Stimulated activated CD8-positive, alpha-beta memory T cell treated with anti-CD3 and anti-CD28 coated beads, Interleukin-7, amount 100 ng/mL, for 4 hours (primary cell): ENCODE measurements at places on chromosomes 2 and 18.

DNA sequence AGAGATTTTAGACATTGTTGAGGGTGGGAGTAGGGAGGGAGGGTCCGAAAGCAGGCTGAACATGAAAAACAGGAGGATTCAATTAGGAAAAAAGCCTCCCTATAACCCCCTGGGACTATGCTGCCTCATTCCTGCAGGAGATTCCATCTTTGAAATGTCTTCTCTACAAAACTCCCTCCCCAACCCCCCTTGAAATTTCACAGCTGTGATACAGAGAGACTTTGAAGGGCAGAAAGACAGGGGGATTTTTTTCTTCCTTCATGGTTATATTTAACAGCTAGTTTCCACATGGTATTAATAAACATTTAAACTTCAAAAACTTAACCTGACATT lies 57.6 kb downstream of the TRIB2 start:
- DNase-seq = no peak

GRCh38 chr2:72013726-72014125 lies 133.9 kb downstream of the CYP26B1 start:
- no peak for DNase-seq

DNA sequence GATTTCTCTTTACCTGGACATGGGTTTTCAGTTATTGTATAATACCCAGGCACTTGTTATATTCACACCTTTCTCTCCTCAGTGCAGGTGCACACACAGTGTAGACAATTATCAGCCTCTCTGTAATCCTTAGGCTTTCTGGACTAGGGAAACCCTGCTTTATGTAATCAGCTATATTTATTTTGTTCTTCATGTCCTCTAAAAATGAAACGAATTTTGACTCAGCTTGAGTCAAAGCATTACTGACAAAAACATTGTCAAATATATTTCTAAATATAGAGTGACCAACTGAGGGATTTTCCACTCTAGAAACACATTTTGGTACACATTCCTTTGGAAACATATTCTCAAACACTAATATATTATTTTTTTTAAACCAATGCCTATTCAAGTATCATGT lies 144.8 kb upstream of the GULP1 start:
- DNase-seq = no peak

DNA sequence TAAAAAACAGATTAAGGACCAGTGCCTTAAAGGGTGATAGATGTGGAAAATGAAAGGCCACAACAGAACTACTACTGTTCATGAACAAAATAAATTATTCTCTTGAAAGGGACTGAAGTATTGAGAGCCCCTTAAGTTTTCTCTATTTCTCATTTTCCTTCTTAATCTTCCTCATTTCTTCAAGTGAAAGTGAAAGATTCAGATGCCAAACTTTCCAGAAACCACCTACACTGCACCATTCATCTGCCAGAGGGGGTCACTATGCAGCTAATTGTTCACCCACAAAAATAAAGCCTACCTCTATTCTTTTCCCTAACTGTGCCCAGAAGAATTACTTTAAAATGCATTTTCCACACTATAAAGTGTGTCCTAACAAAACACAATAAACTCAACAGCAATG lies 140.1 kb downstream of the NR4A2 start:
- DNase-seq = no peak

DNA sequence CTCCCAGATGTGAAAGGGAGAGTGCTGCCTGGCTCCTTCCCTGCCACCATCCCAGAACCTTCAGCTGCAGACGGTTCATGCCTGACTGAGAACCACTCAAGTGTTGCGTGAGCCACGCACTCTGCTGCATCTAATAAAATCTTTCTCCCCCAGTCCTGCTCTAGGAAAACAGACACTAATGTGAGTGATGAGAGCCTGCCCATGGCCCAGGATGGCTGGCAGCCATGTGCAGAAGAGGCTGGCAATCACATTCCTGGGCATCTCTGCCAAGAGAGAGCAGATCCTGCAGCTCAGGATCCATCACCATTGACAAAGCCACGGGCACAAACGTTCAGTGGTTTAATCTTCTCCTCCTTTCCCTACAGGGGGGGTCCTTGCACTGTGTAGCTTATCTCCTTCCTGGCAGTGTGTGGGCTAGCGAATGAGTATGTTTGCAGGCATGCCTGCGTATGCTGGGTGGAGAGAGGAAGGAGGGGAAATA lies 477.5 kb downstream of the SLC4A3 start:
- no peak for DNase-seq

- no peak for DNase-seq
Observed at GRCh38 chr18:26736301-26736700, 129.2 kb downstream of the AQP4 start.

DNA sequence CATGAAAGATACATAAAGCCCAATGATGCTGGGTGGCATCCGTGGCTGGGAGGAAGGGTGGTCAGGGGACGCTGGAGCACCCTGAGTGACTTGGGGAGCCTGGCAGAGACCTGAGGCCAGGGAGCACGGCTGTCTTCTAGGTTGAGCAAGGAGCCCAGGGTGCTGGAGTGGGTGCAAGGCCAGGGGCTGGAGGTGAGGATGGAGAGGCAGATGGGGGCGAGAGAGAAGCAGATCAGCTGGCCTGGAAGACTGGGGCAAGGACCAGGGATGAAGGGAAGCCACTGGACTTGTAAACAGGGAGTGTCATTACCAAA lies 52.2 kb downstream of the FAM178B start:
- DNase-seq = no peak

DNA sequence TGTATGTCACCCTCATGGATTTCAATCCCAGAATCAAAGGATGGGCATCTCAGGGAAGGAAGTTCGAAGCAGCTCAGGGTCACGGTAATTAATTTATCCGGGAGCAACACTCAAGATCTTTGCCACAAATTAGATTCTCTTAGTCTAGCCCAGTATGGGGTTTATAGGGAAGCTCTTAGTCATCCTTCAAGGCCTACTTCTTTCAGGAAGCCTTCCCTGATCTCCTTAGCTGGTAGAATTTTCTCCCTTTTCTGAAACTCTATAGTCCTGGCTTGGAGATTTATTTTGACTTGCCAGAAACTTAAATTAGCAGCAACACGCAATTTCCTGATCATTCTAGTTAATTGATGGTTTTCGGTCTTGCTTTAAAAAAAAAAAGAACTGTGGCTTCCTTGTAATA lies 20.5 kb upstream of the GREB1 start:
- DNase-seq = no peak

DNA sequence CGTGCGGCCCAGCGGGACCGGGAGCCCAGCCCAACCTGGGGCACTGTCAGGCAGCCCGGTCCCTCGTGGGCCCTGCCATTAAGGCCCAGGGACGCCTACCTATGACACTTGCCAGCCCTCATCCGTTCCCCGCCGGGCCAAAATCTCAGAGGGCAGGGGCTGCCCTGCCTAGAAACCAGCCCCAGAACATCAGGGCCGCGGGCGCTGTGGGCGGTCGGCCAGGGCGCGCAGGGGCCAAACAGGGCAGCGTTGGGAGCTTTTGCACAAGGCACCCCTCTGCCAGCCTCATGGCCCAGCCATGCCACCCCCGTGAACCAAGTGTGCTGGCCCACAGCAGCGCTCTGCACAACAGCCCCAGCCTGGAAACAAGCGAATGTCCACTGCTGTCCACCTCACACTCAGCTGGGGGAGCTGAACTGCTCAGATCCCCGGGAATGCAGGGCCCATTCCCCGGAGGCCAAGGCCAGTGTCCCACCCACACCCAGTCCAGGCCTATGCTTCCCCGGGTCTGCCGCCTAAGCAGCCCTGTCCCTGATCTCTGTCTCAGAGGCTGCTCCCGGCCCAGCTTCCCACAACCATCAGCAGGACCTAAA lies 3.5 kb upstream of the NEURL3 start:
- no peak for DNase-seq

GRCh38 chr2:100554798-100555407 lies 7.9 kb upstream of the PDCL3 start:
- peak; percentile 22 for DNase-seq

DNA sequence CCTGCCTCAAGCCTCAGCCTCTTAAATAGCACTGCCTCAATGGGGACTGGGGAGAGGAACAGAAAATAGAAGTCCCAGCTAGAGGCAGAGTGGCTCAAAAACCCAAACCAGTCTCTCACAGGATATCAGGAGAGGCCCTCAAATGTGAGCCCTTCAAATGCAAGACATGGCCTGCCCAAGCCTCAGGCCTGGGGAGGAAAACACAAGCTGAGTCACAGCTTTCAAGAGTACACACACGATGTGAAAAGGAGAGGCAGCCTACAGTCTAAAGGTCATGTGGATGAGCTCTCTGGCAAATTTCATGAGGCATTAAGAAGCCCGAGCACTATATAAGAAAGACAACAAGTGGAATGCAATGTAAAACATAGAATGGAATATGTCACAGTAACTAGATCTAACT lies 316.6 kb upstream of the MEX3C start:
- DNase-seq = no peak

DNA sequence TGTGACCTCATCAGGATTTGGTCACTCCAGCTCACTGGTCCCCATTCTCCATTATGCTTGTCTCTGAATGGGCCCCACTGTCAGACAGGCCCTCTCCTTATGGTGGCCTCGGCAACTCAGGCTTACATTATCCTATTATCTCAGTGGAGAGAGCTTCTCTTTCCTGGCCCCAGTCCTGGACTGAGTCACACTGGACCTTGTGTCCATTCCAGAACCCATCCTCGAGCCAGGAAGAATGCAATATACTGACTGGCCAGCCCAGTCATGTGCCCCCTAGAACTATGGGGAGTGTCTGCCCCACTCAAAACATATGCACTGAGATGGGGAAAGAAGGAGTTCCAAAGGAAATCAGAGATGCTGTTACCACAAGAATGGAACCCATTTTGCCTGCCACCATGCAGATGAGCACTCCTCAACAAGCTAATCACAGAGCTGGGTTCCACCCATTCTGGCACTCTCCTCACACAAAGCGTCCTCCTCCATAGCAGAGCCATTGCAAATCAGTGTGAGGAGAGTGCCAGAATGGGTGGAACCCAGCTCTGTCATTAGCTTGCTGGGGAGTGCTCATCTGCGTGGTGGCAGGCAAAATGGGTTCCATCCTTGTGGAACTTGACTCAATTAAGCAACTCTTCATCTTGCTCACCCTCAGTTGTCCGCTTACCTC lies 71.9 kb downstream of the CHRNA1 start:
- no peak for DNase-seq

DNA sequence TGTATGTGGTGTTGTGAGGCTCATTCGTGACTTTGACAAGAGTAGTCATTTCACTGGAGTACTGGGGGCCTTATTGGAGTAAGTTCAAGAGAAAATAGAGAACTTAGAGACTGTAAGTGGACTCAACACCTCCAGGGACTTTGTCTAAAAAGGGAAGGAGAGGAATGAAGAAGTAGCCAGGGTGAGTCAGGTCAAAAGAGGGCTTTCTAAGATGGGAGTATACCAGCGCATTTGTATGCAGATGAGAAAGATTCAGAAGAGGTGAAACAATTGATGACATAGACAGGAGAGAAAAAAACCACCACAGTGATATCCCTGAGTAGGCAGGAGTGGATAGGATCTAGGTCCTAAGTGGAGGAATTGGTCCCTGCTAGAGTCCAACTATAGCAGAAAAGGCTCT lies 246.8 kb downstream of the IKZF2 start:
- no peak for DNase-seq

DNA sequence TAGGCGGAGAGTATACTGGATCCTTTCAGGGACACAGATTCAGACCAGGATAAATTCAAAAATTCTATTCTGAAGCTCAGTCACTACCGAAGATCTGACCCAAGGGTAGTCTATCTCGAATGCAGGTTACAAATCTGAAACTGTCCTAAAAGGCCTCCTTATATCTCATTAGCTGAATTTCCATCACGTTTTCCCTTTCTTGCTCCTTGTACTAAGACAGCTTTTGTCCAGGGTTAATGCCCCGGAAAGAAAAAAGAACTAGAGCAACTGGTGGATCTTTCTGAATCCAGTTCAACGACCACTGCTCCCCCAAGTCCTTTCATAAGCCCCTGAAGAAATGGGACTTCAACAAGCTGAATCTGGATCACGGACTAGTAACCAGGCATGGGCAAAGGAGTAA lies 97.5 kb upstream of the CCDC85A start:
- DNase-seq = no peak

- DNase-seq = no peak
Observed at GRCh38 chr18:56935434-56936040, 211.3 kb upstream of the BOD1L2 start.

DNA sequence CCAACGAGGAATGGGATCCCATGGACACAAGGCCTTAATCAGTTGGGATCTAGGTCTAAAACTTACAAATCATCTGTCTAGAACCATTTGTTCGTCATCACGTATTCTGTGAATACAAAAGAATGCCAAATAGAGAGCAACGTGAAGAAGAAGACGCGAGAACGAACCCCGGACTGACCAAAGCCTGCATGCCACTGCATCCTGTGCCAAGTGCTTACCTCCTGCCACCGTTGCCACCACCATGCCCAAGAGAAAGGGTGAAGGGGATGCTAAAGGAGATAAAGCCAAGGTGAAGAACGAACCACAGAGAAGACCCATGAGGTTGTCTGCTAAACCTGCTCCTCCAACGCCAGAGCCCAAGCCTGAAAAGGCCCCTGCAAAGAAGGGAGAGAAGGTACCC lies 30.2 kb downstream of the ITSN2 start:
- DNase-seq = no peak

- no peak for DNase-seq
Observed at GRCh38 chr2:167783261-167784083, 463.9 kb downstream of the STK39 start.

GRCh38 chr2:75612108-75612861 lies 34.3 kb upstream of the MRPL19 start:
- DNase-seq = no peak

DNA sequence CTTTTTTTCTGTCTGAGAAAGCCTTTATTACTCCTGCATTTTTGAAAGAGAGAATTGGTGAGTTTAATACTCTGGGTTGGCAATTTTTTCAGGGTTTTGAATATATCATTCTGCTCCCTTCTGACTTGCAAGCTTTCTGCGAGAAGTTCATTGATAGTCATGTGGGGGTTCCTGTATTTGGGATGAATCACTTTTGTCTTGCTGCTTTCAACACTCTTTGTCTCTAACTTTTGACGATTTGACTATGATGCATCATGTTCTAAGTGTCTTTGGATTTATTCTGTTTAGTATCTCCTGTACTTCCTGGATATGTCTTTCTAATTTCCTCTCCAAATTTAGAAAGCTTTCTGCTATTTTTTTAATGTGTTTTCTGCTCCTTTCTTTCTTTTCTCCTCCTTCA lies 41.0 kb upstream of the SLC9A2 start:
- no peak for DNase-seq

- DNase-seq = no peak
Observed at GRCh38 chr2:96798733-96799622, 17.1 kb upstream of the CNNM3 start.

GRCh38 chr2:179876266-179876665 lies 14.9 kb upstream of the ZNF385B start:
- no peak for DNase-seq

- no peak for DNase-seq
Observed at GRCh38 chr18:62786689-62787088, 71.3 kb downstream of the PHLPP1 start.

- no peak for DNase-seq
Observed at GRCh38 chr2:169590804-169591203, 6.7 kb downstream of the PPIG start.
